ENCODE measurements at places on chromosomes 7 and 10. TPM values are rescaled to one million over a fixed set of nuclear protein-coding genes. Genes with fewer than 3 reads are reported as not detected.
A peak's percentile ranks its signal among the peaks of the same experiment; 100 is the strongest.

TAF3 gene
- total RNA-seq: 12.2 TPM

PRF1 gene
- total RNA-seq: 32.6 TPM

VENTX gene
- total RNA-seq: 0.12 TPM

- DNase-seq: no peak
These were observed 60.0 kb downstream of the ICA1 start for GRCh38 chr7:8201846-8202441.

DNA sequence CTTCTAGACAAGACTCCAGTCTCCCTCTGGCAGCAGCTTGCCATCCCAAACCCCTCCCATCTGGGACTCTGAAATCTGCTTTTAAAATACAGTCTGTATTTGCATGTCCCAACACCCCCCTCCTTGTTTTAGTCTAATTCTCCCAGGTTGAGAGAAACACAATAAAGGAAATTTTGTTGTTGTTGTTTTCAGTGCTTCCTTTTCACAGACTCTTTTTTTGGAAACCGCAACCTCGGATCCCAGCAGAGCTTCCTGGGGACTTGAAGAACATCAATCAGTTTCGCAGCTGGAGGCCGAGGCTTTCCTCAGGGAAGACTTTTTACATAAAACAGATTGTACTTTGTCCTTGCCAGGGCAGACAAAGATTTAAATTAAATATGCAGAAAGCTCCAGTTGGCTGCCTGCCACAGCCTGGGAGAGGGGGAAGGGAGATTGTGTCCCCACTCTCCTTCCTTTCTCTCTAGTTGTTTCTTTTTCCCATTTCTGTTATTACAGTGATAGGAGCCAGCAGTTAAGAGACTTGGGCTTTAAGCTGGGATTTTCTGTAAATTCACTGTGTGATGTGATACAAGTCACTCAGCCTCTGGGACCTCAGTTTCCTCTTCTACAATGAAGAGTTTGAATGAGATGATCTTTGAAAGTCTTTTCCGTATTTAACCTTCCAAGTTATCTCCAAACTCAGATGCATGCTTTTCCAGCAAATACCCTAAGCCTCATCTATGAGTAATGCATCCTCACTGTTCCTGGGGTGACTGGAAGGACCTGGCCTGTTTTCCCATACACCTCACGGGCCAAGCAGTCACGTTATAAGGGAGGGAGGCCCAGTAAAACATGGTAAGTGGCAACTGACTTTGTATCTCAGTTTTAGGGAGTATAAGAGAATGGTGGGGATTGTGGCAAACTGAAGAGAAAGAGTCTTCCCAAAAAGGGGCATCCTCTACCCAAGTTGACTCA, 192.3 kb downstream of the REEP3 start:
- DNase-seq: no peak

GRCh38 chr7:32223071-32223650, 153.0 kb upstream of the PDE1C start:
- no peak for DNase-seq

GRCh38 chr7:151013733-151014497, 10.4 kb downstream of the ATG9B start:
- peak; percentile 94 for DNase-seq

Measured in activated CD4-positive, alpha-beta memory T cell treated with anti-CD3 and anti-CD28 coated beads for 36 hours (primary cell).